Kidney glomerular epithelial cell (primary cell): ENCODE measurements at places on chromosomes 5 and 9.
A peak's percentile ranks its signal among the peaks of the same experiment; 100 is the strongest.

- peak; percentile 90 for DNase-seq
Observed at GRCh38 chr5:145362266-145362665, 472.9 kb downstream of the PRELID2 start.

DNA sequence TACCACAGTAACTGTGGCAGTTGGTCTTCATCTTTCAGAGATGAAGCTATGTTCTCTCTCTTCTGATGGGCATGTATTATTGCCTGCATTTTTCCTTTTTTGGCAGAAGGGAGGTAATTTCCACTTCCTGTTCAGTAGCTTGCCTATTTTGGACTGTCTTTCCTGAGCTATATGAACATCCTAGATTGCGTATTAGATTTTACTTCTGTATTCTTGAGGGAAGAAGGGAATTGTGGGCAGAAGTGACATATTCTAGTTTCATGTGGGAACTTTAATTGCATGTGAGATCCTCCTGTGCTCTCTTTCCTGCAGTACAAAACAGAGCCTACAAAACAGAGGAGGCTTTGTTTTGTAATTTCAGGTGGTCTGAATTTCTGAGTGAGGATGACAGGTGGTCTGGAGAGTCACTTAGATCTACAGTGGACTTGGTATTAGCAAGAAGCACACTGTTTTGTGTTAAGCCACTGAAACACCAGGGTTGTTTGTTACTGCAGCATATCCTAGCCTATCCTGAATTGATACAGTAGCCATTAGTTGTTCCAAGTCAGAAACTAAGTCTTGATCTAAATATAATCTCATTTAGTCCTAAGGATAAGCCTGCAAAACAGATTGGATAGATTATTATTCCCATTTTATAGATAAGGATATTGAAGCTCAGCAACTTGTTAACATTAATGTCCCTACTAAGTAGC lies 68.1 kb downstream of the AOPEP start:
- DNase-seq: no peak

GRCh38 chr5:34657274-34657921 lies 1.3 kb downstream of the RAI14 start:
- no peak for DNase-seq

DNA sequence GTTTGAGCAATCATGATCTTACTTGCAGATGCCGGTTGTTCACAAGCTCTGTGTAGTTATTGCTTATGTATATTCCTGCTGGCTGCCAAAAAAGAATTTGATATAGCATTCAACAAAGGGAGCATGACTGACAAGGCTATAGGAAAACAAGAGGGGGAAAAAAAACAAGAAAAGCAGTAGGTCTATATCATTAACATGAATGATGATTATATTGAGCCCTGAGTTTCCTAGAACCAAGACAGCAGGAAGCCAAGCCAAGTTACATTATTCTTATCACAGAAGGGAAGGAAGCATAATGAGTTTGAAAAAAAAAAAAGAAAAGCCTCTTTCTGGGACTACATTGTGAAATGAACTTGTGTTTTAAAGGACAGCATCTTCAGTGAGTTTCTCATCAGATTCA lies 41.0 kb downstream of the TSTD2 start:
- DNase-seq: no peak

GRCh38 chr5:108093186-108093585 lies 288.7 kb downstream of the FBXL17 start:
- DNase-seq: peak; percentile 1

DNA sequence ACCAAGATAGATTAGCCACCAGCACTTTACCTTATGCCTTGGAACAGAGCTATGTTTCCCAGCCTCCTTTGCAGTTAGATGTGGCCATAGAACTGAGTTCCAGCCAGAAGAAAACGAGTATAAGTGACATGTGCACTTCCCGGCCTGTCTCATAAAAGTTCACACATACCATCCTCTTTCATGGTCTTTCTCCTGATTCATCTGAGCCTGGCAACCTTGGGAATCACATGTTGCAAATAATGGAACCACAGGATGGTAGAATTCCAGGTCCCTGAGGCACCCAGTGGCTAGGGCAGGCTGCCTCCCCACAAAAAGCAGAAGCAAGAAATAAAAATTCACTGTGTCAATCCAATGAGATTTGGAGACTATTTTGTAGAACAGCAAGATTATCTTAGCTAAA lies 128.1 kb downstream of the PDE4D start:
- no peak for DNase-seq

GRCh38 chr9:21796768-21797167 lies 5.7 kb upstream of the MTAP start:
- peak; percentile 72 for DNase-seq

DNA sequence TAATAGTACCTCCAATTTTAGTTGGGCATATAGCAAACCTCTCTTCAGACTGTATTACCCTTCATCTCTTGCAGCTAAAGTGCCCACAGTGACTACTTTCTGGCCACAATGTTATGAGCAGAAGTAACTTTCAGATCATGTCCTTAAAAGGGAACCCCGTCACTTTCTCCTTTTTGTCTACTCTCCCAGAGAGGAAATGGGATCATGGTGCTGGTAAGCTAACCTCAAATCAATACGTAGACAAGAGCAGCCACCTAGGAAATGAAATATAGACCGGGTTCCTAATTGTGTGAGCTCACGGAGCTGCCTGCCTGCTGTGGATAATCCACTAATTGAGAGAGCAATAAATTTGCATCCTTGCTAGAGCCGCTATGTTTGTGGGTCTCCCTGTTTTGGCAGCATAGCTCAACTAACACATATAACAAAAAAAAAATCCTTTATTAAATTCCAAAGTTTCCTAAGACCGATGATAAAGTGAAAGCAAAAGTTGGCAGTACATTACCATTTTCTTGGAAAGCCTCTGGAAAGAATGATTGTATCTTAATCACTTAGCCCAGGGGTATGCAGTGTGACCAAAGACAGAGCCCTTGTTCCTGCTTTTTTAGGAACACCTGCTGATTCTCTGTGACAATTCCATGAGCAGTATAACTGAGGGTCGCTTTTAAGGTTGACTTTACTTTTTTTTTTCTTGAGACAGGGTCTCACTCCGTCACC lies 5.6 kb upstream of the IL7R start:
- DNase-seq: no peak

- no peak for DNase-seq
Observed at GRCh38 chr5:109529520-109529919, 119.7 kb upstream of the PJA2 start.

DNA sequence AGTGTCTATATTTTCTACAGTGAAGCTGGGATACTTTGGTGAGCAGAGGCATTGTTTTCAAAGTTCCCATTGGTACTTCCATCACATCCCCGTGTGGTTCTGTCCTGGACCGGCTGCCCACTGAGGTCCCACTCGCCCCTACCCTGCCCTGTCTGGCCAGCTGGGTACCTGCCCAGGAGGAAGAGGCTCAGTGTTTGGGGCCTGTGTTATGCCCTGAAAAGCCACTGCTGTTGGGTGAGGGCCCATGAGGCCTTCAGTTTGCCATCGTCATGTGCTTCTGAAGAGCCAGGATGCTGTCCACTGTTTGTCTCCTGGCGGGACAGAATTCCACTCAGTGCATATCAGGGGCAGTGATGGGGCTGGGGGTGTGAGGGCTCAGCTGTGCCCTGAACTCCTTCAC lies 2.6 kb upstream of the CEP72 start:
- no peak for DNase-seq

DNA sequence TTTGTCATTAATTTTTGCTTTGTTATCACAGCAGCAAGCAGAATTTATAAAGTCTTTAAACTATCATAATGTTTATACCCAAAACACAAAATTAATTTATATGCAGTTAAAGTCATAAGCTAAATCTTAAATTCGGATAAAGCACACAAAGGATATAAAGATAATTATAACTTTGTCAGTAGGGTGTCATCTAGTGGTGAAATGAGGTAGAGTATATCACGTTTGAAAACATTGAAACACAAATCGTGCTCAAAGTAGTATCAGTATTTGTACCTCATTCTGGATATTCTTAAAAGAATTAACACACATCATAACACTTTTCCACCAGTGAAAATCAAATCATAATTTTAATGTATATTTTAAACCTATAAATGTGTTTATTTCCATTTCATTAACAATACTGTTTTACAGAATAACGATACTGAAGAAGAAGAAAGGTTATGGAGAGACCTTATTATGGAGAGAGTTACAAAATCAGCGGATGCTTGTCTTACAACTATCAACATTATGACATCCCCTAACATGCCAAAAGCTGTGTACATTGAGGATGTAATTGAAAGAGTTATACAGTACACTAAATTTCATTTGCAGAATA lies 129.5 kb downstream of the NIPBL start:
- DNase-seq: peak; percentile 52

DNA sequence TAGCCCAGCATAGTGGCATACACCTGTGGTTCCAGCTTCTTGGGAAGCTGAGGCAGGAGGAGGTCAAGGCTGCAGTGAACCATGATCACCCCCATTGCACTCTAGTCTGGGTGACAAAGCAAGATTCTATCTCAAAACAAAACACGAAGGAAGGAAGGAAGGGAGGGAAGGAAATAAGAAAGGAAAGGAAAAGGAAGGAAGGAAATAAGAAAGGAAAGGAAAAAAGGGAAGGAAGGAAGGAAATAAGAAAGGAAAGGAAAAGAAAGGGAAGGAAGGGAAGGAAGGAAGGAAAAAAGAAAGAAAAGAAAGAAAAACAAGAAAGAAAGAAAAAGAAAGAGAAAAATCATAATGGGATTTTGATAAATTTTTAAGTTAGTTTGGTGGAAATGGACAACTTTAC lies 3.1 kb upstream of the STX17 start:
- DNase-seq: no peak

DNA sequence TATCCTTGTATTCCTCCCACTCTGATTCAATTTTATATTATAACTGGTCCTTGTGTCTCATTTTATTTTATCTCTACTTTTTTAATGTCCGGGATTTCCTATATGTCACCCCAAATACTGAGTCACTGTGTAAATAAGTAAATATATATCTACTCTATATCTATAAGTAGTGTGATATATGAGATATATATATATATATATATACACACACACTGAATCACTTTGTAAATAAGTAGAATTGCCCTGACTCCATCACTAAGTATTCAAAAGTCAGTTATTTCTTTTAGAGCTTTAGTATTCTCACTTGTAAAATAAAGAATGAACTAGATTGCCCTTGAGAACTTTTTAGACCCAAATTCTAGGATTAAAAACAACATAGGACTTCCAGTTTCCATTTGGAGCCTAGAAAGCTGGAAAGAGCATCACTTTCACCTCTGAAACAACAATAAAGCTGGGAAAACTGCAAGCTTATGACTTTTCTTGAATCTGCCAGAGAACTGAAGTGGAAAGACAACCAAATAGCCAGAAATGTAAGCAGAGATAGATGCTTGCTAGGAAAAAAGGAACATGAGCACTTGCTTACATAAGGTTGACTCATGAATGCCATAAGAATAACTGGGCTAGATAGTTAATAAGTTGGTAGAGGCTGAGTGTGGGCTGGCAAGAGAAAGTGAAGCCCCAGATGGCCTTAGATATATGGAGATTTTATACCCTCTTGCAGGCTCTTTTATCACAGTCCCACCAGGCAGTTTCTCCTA lies 171.1 kb upstream of the TLX3 start:
- DNase-seq: peak; percentile 90

DNA sequence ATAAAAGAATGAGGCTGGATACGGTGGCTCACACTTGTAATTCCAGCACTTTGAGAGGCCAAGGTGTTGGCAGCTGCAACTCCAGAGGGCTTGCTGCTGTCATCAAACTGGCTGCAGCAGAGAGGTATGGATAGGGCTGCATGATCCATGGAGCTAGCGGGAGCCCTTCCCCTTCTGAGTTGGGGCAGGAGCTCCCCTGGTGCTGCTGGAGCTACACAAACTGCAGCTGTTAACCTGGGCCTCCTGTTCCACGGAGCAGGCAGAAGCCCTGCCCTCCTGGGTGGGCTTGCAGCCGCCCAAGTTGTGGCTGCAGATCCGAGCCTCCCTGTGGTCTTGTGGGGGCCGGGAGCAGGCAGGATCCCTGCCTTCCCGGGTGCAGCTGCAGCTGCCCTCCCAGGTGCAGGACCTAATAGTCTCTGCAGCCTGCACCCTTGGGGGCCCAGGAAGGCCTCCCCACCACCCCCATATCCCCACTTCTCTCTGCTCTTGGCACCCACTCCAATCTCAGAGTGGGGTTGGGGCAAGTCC lies 15.8 kb downstream of the CDC25C start:
- DNase-seq: no peak

GRCh38 chr5:37723162-37723961 lies 116.5 kb downstream of the GDNF start:
- no peak for DNase-seq

DNA sequence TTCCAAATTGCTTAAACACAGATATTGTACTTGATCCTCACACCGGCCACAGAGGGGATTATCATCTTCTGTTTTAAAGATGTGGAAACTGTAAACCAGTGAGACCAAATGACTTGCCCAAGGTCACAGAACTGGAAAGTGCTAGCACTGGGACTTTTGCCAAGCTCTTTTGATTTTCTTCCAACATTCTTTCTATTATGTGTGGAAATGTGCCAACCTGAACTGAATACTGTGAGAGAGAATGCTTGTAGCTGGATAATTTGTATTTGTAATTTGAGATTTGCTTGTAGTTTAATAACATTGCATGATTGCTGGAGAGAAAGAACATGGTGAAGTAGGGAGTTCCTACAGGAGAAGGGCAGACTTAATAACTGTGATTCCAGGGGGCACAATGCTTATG lies 977.9 kb upstream of the NUDT12 start:
- DNase-seq: peak; percentile 50

DNA sequence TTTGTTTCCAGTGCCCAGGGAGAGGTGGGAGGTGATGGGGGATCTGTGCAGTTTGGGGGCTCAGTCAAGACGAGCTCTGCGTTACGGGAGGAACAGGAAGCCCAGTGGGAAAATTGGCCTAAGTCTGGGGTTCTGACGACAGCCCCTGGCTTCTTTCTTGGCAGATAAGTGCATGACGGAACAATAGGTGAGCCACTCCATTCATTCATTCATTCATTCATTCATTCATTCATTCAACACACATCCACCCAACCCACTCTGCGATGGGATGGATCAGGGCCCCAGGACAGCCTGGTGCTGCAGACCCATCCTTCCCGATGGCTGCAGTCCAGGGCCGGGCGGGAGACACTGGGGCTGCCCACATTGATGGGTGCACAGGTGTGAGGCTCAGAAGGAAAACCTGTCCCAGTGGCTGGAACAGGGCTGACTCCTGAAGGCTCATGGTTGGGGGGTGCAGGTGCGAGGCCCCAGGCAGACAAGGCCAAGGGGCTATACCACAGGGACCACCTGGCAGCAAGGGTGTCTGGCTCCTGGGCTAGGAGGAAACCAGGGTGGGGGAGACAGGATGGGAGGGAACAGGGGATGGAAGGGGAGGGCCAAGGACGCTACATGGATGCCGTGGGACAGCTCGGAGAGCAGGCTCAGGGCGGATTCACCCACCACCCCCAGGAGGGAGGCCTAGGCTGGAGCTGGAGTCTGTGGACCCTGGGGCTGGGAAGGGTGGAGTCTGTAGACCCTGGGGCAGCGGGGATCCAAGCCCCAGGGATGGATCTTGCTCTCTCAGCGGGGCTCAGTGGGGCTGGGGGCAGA lies 1.9 kb upstream of the LCNL1 start:
- DNase-seq: no peak

GRCh38 chr5:42491699-42492098 lies 68.5 kb downstream of the GHR start:
- DNase-seq: no peak

- DNase-seq: no peak
Observed at GRCh38 chr9:129665389-129665775, at the start of gene PRRX2. TSS of gene PRRX2 (plus strand) at chr9:129665647. CDS start at chr9:129665868, 221 bp downstream.
